ENCODE measurements at places on chromosomes 7 and 10.

GRCh38 chr7:140639366-140640053 is 1.1 kb downstream of the DENND2A start:
- no peak for DNase-seq

GRCh38 chr10:75544386-75544785 is 113.0 kb downstream of the LRMDA start:
- DNase-seq: no peak

DNA sequence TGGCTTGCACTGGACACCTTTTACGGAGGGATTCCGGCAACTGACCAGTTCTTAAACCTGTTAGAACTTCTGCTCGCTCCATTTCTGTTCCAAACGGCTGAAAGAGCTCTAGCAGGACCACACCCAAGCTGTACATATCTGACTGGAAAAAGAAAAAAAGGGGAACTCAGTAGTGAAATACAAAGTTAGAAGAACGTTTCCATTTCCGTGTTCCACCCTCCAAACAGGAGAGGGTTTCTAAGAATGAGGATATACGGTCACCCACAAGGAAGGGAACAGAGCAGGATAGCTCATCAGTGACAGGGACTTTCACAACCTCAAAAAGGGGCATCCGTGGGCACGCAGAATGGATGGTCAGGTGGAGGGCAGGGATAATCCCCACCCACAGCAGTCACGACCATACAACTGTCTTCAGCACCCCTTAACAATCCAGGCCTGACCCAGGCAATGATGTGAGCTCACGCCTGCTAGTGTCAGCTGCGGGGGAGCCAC is 4.3 kb upstream of the ANKRD61 start:
- no peak for DNase-seq

DNA sequence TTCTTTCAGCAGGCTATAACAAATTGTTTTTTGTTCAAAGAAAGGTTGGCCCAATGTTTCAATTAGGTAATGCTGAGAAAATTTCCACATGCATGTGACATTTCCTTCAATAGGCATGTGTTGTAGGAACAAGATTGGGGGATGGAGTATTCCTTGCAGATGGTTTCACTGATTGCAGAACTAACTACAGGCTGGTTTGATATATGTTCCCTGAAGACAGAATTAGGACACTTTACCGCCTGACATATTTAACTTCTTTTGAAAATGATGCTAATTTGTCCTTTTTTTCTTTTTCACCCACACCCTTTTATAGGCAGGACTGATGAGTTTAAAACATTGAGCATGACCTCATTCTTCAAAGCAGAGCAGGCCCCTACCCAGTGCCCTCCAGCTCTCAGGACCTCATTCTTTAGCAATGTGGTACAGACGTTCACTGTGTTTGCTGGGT is 163.3 kb downstream of the CPED1 start:
- no peak for DNase-seq

- no peak for DNase-seq
Observed at GRCh38 chr10:11444531-11445228, 166.8 kb downstream of the USP6NL start.

GRCh38 chr10:122368502-122369254 is 5.8 kb upstream of the PLEKHA1 start:
- DNase-seq: no peak

GRCh38 chr7:12481722-12482121 is 78.1 kb upstream of the VWDE start:
- no peak for DNase-seq

- DNase-seq: no peak
Observed at GRCh38 chr7:66583490-66584110, 45.1 kb upstream of the KCTD7 start.

DNA sequence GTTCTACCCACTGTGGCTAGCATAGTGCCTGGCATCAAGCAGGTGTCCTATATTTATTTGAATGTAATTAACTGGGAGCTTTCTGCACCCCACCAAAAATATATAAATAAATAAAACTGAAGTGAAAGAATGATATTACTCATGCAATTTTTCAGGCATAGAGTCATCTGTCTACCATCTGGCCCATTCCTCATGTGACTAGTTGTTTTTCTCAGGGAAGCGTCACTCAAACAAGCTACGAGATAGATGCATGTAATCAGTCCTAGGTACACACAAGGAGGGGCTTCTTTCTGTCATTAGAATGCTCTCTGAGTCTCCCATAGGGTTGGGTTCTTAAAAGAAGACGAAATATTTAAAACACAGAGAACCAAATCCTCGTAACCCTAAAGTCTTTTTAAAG is 255.5 kb upstream of the KMT2E start:
- DNase-seq: no peak

GRCh38 chr10:48254750-48255512 is 19.6 kb downstream of the FRMPD2 start:
- DNase-seq: no peak

DNA sequence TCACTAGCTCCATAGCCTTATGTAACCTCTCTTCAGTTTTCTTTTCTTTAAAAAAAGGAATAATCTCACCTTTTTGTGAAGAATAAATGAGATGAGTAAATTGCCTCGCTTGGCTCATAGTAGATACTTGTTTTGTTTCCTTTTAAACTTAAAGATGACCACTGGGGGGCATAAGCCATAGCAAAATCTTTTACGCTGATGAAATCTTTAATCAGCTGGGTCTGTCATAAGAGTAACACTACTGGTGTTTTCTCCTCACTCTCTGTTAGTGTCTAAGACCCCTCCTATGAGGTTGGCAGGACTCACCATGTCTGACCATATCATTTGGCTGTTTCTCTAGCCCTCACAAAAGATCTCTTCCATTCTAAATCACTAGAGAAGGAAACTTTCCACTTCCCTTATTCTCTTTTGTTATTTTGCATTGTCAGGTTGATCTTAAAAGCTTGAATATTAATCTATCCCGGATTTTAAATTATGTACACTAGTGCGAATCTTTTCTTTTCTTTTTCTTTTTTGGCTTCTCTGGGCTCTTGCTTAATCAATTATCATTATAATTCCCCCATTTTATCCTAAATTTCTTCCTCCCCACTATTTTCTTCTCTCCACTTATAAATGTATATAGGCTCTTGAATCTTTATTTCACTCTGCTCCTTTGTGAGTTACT is 12.5 kb downstream of the STAG3 start:
- DNase-seq: peak; percentile 27

DNA sequence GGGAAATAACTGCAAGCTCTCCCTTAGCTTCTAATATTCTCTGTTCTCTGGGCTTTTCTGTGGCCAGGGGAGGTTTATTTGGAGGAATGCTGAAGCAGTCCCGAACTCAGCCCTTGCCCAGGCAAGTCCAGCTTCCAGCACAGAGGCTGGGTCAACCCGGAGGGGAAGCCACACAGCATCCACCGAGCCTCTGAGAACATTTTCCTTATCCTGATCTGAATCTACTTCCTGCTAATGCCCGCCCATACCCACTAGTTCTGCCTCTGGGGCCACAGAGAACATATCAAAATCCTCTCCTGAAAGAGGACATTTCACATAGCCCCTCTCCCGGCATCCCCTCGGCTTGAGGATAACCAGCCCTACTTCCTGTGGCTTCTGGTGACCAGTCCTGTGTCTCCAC is 31.1 kb downstream of the SH3PXD2A start:
- DNase-seq: no peak

DNA sequence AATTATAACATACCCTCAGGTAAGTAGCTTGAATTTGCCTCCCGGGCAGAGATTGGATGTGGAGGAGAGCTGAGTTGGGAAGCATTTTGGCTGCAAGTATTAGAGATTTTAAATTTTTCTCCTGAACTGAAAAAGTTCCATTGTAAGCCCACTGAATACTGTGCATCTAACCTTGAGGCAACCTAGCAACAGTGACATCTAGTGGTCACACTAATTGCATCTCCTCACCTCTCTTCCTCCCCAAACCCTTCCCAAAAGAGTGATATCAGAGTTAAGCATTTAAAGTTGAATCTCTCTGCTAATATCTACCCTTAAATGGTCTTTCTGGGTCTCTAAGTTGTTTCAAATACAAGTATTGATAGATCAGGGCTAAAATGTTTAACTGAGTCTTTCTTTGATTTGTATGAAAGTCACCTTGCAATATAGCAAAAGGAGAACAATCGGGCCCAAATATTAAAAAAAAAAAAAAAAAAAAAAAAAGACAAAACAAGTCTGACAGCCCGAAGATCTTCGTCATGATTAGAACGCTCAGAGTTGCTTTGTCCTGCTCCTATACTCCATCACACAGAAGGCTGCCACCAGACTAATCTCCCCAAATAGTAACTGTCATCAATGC is 40.4 kb upstream of the DLX5 start:
- DNase-seq: peak; percentile 27

DNA sequence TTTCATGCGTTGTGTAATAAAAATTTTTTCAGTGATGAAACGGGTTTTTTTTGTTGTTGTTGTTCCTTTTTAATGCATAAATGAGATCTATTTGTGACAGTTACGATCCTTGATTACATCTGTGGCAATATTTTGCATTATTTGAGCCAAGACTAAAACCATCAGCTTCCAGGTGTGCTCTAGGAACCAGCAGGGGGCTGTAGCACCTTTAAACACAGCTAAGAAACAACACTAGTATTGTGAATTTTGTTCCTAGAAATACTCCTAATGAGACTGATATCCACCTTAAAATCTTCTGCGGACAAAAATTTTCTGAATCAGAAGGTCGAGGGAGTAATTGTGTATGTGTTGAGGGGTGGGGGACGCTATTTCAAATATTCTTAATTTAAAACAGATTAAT is 52.6 kb downstream of the FGFBP3 start:
- DNase-seq: no peak

DNA sequence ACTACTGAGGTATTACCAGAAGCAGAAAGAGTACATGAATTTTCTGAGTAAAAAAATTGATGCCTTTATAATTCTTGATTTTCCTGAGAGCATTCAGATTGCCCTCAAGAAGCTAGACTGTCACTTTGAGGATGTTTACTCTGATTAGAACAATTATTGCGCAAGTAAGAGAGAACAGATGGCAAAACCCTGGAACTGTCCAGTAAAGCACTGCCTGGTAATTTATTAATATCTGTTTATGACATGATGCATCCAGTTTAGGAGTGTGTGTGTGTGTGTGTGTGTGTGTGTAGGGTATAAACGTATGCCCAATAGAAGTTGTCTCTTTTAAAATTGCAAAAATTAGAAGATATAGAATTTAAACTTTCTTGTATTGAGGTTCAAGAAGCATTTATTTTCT is 379.7 kb downstream of the PHTF2 start:
- DNase-seq: no peak

DNA sequence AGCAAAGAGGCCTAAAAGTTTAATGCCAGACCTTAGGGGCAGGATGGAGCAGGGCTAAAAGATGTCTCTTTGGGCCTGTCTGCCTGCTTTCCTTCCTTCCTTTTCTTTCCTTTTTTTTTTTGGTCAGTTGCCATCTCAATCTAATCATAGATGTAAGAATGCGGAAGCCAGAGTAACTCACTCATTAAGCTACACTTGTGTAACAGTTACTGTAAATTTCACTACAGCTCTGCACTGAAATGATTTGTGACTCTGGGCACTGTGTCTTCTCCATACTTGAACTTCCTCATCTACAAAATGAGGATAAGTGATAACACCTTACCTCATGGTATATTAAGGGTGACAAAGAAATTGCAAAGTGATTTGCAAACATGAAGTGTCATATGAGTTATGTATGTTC is 75.5 kb upstream of the AGK start:
- DNase-seq: no peak

DNA sequence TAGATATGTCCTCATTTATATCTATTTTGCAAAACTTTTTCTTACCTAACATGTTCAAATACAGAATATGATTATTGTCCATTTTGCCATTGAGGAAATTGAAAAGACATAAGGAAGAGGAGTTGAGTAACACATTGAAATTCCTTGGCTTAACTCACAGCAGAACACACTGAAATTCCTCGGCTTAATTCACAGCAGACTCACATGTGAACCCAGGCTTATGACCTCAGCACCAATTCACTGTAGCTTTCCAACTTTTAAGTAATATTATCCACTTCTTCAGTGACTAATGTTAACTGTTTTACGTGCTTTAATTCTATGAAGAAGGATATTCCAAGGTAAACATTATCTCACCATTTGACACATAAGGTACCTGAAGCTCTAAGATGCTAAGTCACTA is 597.5 kb upstream of the PFKP start:
- no peak for DNase-seq

GRCh38 chr10:86316990-86317389 is 49.6 kb downstream of the GRID1 start:
- no peak for DNase-seq

GRCh38 chr7:134818613-134819345 is 39.3 kb downstream of the CALD1 start:
- DNase-seq: no peak

DNA sequence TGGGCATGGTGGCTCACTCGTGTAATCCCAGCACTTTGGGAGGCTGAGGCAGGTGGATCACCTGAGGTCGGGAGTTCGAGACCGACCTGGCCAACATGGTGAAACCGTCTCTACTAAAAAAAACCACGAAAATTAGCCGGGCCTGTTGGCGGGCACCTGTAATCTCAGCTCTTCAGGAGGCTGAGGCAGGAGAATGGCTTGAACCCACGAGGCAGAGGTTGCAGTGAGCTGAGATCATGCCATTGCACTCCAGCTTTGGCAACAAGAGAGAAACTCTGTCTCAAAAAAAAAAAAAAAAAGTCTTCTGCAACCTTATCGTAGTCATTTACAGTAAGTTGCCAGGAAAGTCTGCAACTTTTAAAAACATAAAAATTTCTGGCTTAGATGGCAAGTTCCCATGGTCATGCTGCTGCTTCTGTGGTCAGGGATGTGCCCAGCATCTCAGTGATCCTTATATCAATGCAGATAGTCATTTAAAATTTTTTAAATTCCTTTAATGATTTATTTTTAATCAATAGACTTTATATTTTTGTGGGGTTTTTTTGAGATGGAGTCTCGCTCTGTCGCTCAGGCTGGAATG is 15.6 kb downstream of the SUFU start:
- no peak for DNase-seq

DNA sequence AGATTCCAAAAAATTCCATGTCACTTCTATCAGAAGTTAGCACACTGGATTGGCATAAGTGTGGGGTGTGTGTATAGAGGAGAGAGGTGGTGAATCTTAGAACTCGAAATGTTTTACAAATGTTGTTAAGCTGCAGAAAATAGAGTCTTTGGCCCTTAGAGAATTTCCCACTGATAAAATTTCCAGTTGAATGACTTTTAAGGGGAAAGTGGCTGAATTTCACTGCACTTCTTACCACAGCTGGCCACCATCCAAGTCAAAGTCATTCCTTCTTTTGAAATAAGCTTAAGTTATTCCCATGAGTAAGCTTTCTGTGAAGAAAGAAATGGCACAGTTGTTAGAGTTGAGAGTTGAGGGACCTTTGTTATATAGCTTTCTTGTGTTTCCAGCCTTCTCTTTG is 13.9 kb downstream of the VCL start:
- DNase-seq: peak; percentile 62

GRCh38 chr7:84637568-84638338 is 443.2 kb upstream of the SEMA3A start:
- DNase-seq: no peak

DNA sequence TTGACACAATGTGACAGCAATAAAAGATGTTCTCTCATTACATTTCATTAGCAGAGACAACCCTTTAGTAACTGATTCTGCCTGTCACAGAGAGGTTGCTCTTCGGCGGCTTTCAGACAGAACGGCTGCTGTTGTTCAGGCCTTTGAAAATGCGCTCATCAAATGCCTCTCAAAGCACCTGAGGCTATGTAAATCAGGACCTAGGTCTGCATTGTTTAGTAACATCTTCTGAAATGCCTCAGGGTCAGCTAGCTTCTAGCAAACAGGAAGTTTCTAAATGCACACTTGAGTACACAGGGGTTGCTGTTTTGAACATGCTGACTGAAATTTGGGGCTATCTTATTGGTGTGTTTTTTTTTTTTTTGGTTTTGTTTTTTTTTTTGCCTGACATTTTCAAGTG is 143.3 kb upstream of the DKK1 start:
- no peak for DNase-seq

- DNase-seq: no peak
Observed at GRCh38 chr7:11458736-11459483, 373.1 kb downstream of the THSD7A start.
